ENCODE measurements at places on chromosomes 7 and 10.

GRCh38 chr10:110527731-110528171 lies 30.0 kb downstream of the DUSP5 start:
- DNase-seq: no peak

DNA sequence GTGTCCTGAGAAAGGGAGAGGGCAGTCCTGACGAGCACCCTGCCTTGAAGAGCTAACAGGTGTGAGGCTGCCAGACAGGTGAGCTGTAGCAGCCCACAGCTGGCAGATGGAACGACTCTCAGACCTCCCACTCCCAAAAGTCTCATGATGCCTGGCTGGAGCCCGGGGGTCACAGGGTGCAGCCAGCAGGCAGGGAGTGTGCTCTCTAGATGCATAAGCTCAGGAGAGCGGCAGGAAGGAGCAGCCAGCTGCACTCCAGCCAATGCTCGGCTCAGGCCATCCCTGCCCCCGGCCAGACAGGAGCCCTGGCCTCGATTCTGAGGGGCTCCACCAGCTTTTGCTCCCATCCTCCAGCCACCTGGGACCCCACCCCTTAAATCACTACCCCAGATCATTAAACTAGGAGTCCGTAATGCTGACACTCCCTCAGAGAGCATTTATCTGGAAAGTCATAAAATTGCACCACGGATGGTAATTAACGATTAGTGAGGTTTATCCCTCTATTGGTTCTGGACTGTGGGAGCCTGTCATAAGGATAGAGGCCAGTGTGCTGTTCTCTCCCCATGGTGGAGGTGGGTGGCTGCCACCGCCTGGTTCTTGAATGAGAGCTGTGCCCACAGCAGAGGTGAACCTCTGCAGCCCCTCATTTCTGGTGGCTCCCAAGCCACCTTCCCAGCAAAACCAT lies 63.5 kb upstream of the ZMIZ1 start:
- no peak for DNase-seq

GRCh38 chr10:23521735-23522134 lies 82.9 kb downstream of the OTUD1 start:
- DNase-seq: no peak

DNA sequence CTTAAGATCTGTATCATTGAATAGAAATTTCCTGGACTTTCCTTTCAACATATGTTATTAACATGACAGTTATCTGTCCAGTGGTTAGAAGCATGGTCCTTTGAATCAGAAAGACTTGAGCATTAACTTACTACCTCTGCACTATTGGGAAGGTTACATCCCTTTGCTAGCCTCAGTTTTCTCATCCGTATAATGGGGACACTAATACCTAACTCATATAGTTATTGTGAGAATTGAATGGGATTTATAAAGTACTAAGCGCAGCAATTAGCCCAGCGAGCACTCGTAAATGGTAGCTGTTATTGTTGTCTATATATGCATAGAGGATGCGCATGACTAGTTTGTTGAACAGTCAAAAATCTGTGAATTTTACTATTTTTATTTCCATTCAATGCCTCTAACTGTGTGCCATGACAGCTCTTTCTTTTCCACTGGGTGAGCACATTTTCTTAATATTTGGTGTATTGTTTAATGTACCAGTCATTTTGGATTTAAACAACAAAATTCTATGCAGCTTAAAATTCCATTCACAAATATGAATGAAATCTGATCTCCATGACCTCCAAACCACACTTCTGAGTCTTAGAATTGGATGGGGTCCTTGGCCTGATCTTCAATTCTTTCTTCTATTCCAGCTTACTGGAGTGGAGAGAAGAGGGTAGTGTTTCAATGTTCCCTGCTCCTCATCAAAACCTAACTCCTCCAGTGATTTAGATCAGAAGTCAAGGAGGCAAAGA lies 65.0 kb downstream of the CACNB2 start:
- peak; percentile 39 for DNase-seq

DNA sequence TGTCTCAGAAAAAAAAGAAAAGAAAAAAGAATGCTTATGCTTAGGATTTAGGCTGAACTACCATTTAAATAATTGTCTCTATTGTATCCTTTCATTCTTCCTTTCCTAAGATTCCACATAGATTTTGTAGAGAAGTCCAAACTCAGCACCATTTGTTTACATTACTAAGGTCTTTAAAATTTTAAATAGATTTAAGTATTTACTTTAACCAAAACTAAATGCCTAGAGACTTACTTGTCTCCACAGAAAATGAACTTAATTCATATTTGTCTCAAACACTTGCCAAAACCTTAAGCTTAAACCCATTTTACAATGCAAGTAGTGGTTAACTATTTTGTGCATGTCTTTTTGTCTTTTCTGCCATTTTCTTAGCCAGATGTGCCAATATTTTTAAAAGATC lies 54.1 kb upstream of the ABI1 start:
- no peak for DNase-seq

- no peak for DNase-seq
Measured at GRCh38 chr7:122014697-122015096, 129.4 kb downstream of the AASS start.

- DNase-seq: no peak
Measured at GRCh38 chr7:17968791-17969715, 28.8 kb upstream of the SNX13 start.
